ENCODE measurements at places on chromosomes 2 and 18.

DNA sequence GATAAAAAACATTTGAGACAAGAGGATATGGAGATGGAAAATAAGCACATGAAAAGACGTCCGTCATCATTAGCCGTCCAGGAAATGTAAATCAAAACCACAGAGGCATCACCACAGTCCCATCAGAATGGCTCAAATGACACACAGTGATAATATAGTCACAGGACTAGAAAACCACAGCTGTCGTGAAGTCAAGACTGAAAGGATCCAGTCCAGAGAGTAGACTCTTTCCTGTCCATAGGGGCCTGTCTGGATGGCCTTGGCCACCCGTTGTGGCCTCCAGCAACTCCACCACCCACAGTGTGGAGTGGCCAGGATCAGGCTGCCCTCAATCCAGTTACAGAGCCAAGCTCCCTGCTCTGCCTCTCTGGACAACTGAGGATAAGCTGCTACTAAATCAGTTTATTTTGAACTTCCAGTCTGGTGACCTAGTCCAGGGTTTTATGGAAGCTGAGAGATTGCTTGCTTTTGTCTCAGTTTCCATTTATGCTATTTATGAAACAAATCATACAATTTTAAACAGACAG is 60.4 kb downstream of the RHOB start:
- peak; percentile 40 for DNase-seq

GRCh38 chr2:3079466-3079865 is 298.2 kb downstream of the EIPR1 start:
- DNase-seq = no peak

DNA sequence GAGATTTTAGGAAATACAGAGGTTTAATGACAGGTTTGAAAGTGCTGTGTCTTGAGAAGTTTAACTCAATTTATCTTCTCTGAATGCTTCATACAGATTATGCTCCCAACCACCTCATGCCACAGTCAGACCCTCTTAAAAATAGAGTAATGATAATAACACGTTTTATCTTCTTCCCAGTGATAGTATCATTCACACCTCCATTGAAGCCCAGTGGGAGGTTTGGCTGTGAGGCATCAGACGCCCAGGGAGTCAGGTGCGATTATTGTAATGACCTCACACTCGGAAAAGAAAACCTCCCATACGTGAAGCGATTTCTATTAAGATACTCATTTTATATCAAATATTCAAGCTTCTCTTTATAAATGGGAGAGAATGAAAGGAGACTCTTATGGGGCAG is 366.3 kb downstream of the SETBP1 start:
- DNase-seq = no peak

GRCh38 chr18:46506974-46507586 is 149.9 kb downstream of the LOXHD1 start:
- no peak for DNase-seq

- DNase-seq = no peak
These were observed 438.1 kb upstream of the ST6GAL2 start for GRCh38 chr2:107323946-107324565.

GRCh38 chr18:52342456-52342855 is 2.5 kb downstream of the DCC start:
- no peak for DNase-seq

DNA sequence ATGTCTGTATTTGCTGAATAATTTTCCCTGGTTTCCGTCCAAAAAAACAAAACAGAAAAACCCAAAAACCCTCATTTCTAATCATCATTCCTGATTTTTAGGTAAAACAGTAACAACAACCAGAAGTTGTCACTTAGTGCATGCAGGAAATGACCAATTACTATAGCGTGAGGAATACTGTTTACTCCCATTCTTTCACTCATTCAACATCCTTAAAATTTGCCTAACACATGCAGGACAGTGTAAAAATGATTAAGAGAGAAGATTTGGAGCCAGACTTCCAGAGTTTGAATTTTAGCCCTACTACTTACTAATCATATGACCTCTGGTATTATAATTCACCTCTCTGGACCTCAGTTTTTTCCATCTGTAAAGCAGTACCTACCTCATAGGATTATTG is 83.1 kb downstream of the FIGN start:
- no peak for DNase-seq

DNA sequence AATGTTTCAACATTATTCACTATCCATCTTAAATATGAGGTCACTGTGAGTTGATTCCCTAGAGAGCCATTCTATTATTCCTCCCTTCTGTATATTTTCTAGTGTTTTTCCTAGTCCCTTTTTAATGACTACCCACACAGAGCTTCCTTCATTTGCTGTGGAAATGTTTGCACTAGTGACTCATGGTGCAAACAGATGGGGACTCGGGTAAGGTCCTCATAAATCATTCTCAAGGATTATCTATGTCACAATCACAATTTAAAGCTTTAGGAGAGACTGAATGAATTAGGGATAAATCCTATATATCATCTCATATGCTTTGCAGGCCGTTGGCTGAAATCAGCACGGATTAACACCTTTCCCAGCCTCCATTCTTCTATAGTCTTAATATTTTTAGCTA is 159.6 kb downstream of the DCC start:
- no peak for DNase-seq

DNA sequence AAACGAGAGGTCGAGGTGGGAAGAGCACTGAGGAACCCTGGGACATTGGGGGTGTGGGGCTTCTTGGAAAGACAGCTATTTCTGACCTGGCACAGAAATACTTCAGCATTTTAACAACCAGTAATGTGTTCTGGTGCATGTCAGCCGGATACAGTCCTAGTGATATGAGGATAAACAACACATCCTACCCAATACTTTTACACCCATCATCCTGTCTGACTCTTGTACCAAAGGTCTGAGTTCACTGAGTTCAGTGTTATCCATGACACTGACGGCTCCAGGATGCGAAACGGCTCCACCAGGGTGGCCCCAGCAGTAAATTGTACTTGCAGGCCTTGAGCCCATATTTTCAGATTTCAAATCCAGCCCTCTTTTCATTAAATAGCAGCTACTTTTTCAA is 65.9 kb upstream of the SH3BP4 start:
- peak; percentile 48 for DNase-seq

GRCh38 chr2:112528541-112528940 is 13.7 kb upstream of the POLR1B start:
- no peak for DNase-seq

- no peak for DNase-seq
These were observed 264.7 kb upstream of the ID2 start for GRCh38 chr2:8416849-8417832.

DNA sequence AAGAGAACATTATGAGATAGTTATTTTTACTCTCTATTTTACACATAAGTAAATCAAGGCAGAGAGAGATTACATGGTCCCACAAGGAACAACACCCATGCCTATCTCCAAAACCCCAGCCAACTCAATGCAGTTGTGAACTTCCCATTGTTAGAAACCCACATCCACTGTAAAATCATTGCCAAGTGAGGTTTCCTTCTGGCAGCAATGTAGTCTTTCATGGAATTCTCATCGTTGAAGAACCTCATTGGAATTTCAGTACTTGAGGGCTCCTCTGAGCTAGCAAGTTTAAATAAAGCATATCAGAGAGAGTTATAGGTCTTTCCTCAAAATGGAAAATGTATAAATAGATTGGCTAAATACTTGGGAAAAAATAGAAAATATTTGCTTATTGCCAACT is 105.2 kb downstream of the RAD51AP2 start:
- no peak for DNase-seq

DNA sequence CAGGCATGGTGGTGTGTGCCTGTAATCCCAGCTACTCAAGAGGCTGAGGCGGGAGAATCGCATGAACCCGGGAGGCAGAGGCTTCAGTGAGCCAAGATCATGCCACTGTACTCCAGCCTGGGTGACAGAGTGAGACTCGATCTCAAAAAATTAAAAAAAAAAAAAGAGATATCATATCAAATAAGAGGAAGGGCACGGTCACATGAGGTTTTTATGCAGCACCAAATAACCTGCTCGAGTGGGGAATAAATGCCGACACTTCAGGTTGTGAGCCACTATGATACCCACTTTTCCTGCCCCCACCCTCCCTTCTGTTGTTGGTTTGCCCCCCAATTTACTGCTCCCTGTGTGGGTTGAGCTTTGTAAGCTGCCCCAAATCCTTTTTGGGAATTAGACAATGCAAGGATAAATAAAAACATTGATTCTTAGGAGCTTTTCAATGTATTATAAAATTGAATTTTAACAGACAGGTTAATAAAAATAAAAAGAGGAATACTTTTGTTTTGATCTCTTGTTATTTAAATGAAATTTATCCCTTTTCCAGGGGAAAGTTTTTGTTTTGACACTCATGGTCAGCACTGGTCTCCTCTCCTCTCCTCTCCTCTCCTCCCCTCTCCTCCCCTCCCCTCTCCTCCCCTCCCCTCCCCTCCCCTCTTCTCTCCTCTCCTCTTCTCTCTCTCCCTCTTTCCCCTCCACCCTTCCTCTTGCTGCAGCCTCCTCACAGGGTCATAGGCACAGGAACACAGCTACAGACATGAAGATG is 29.2 kb downstream of the CD8B start:
- no peak for DNase-seq

GRCh38 chr2:5749347-5749746 is 57.2 kb downstream of the SOX11 start:
- DNase-seq = no peak

- no peak for DNase-seq
These were observed 101.2 kb downstream of the DYNC1I2 start for GRCh38 chr2:171788316-171788993.

GRCh38 chr18:11862468-11863137 is 11.4 kb downstream of the CHMP1B start:
- DNase-seq = no peak

DNA sequence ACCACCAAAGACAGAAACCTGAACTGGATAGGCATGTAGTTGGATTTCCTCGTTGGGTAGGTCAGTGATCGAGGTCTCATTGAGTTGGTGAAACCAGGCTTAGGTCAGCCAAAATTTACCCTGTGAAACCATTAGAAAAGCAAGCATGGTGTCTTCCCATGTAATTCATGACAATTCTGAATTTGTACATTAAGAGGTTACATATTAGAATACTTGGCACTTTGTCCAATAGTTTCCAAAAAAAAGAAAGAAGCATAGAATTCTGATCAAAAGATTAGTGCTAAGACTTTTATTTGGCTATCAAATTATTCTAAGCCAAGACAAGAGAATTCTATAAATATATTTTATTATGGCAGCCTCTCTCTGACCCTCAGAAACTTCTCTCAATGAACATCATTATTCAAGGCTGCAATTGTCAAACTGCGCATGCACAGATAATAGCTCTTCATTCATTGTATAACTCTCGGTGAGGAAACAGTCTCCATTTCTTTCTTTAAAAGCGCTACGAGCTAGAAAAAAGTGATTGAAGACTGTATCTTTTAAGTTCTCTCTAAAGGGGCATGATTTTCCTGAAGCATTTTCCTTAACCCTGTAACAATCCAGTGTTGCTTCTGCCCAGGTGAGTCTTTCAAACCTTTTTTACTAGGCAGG is 79.1 kb upstream of the MYCN start:
- no peak for DNase-seq

DNA sequence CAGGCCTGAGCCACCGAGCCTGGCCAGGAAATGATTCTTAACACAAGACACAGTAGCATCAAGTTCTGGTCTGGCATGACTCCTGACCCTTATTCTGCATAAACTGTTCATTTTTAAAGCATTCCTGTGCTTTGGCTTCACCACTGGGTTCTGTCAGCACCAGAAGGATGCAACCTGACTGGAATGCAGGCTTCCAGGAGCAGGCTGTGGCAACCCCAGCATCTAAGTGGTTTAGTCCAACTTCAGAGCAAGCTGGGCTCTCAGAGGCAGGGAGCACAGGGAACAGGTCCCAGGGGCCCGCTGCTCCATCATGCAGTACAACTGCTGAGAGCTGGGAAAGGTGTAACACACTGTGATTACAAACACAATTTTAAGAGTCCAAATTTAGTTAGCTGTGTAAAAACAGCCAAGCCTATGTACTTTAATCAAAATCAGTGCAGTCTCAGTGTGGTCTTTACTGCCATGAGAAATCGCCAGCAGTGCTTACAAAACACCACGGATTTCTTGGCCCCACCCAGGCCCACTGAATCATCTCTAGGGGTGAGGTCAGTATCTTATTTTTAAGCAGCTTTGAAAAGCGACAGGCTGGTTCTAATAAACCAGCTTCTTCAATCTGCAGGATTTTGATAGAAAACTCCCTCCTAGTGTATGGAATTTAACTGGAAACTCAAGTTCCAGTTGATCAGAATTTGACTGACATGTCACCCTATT is 44.4 kb upstream of the TMEM182 start:
- DNase-seq = peak; percentile 28

DNA sequence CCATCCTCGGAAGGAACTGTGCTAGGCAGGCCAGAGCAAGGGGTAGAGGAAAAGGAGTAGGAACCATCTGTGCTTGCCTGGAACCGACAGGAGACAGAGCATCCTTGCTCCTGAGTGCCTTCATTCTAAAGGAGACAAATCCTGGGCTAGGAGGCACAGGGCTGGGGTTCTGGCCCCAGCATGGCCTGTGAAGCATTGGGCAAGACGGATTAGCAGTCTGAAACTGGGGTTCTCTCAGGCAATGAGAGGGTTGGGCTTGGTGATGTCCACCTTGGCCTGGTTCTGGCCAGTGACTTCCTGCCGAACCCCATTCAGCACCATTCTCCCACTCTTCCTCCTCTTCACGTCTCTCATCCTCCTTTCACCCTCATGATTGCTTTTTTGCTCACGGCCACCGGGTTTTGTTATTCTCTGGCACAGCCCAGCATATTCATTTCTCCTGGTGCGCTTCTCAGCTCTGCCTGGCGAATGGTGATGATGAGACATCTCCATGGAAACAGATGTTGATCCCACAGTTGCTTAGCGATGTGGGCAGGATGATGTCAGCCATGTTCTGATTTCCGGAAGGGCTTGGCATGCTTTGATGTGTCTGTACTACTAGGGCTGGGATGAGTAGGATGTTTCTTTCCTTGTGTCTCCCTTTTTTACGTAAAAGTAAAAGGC is 127.7 kb downstream of the CAPN13 start:
- DNase-seq = no peak

DNA sequence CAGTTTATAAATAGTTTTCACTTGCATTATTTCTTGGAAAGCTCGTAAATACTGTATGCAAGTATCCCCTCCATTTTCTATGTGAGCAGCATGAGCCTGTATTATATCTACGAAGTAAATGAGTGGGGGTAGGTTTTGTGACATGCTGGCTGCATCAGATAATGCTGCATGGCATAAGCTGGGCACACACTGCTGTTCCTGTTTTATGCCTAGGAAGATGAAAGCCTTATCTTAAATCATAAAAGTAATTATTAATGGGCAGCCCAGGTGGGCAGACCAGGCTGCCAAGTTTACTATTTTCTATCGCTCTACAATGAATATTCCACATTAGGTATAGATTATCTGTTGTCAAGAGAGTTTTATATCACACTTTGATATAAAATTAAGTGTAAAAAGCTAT is 854.6 kb downstream of the DPP10 start:
- DNase-seq = no peak

- DNase-seq = no peak
These were observed 50.9 kb upstream of the ATL2 start for GRCh38 chr2:38427936-38428335.

GRCh38 chr2:209663139-209663538 is 108.5 kb upstream of the UNC80 start:
- DNase-seq = no peak

DNA sequence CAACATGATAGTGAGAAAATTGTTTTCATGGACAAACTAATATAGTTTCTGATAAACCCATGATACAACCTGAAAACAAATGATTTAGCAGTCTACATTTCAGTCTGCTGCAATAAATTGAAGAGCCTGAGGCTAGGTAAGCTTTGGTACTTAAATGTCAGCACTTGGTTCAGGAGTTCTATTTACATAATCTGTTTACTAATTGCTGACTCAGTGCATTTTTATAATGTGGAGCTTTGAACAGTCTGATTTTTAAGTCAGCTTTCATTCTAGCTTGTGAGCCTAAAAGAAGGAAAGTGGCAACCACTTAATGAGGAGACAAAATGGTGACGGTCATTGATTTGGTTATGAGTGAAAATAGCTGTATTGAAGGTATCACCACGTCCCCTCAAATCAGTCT is 488.6 kb downstream of the CPS1 start:
- no peak for DNase-seq
